ENCODE measurements at places on chromosomes 4 and X.

DNA sequence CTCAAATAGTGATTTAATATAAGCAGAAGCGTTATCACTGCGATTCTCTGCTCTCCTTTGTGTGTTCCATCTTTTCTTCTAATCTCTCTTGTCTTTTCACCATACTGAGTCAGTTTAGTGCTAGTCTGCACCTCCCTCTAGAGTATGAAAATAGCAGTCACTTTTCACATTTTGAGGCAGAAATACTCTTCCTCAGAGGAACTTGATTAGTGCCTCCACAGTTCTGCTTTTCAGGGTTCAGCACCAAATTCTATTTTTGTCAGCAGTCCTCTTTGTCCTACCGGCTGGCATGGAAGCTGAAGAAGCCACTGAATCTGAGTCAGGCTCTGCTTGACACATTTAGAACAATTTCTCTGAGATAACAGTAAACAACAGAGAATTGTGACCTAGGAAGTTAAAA lies 49.7 kb upstream of the ANKRD17 start:
- DNase-seq = no peak

- no peak for DNase-seq
These were observed 950 bp upstream of the TMEM271 start for GRCh38 chr4:576991-577498.

- no peak for DNase-seq
These were observed 49.6 kb downstream of the TAPT1 start for GRCh38 chr4:16176621-16177020.

- DNase-seq = no peak
These were observed 136.3 kb downstream of the TSPAN5 start for GRCh38 chr4:98522062-98522461.

GRCh38 chr4:10226756-10227155 lies 110.2 kb upstream of the WDR1 start:
- no peak for DNase-seq

DNA sequence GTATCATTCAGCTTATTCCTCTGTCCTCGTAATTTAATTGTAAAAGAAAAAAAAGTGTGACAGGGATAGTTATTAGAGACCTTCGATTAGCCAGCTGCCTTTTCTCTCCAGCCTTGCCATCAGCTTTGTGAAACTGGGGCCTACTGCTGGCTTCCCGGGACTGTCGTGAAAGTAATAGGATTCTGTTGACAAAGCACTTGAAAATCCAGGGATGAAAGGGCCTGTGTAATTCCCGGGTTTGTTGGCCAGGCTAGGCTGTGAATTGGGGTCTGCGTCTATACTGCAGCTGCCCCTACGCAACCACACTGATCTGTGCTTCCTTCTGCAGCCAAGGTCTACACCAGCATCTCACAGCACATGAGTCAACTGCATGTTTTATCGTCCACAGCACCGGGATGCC lies 120.4 kb upstream of the SCML1 start:
- DNase-seq = no peak

GRCh38 chrX:69318651-69319340 lies 153.5 kb upstream of the PJA1 start:
- no peak for DNase-seq

- DNase-seq = no peak
These were observed 19.1 kb upstream of the ARX start for GRCh38 chrX:25034889-25035288.

- peak; percentile 20 for DNase-seq
These were observed 806 bp upstream of the CD99L2 start for GRCh38 chrX:150899191-150899757.

DNA sequence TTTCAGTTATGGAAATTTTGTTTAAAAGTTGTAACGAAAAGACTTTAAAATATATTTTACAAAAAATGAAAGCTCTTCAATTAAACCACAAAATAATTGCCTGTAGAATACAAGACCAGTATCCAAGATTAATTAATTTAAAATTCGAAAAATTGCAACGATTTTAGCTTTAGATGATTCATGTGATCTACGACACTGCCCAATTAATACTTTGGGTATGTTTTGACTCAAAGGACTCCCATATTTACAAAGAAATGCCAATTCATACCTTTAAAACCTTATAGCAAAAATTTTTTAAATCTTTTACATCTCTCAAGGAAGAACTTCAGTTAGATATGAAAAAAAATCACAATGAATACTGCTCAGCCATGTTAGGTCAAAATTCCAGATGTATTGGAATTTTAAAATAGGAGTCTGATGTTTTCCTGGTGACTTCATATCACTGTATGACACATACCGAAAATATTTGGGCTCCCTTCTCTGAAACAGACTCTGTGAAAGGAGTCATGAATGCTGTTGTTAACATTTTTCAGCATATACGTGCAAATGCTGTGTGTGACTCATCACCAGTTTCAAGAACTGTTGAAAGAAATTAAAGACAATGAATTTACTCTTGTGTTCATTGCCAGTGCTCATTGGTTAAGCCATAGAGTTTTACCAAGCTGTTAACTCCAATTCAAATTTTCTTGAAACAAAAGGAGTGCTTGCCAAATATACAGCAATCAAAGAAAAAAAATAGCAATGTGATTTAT lies 13.8 kb upstream of the SMS start:
- DNase-seq = no peak

DNA sequence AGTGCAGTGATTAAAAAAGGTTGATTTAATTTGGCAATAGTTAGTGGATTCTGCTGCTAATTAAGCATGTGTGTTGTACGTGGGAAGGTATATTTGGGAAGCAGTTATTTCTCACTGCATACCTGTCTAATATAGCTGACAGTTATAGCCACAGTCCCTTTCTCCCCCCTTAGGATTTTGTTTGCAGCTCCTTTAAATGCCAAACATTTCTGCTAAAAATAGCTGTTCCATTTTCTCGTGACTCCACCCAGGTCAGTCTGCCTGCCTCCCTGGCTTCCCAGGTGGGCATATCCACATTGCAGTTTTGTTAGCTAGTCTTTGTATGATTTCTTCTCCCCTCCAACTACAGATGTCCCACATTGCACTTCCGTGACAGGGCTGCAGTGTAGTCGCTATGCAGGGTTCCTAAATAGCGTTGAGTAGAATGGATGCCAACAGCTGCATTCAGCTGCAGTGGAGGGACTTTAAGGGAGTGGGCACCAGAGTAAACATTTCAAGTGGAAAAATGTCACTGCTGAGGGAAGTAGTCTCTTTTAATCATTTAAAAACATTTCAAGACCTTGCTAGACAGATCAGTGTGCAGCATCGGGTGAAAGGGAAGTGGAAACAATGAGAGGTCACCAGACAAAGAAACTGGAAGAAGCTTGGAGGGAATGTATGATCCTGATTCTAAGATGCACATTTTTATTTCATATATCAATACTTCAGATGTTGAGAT lies 326.3 kb downstream of the RAPGEF2 start:
- no peak for DNase-seq

GRCh38 chr4:629915-630641 lies 4.7 kb downstream of the PDE6B start:
- no peak for DNase-seq

- no peak for DNase-seq
These were observed 22.4 kb downstream of the SH3TC1 start for GRCh38 chr4:8221476-8221875.

GRCh38 chr4:52716364-52717151 lies 34.7 kb downstream of the ERVMER34-1 start:
- no peak for DNase-seq

DNA sequence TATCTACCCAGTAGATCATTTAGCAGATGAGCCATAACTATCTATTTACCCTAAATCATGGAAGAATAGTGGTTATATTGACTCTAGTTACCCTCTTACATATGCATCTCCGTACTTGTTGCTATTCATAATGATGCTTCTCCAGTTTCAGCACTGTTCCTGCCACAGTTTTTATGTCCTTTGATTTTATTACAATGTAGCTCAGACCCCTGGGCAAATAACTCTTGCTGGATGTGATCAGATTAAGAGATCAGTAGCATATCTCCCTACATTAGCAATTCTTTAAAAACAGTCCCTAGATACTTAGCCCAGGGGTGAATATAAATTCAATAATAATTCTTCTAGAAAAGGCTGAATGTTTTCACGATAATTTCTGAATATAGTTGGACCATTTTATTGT lies 696.5 kb downstream of the ADGRL3 start:
- DNase-seq = no peak

DNA sequence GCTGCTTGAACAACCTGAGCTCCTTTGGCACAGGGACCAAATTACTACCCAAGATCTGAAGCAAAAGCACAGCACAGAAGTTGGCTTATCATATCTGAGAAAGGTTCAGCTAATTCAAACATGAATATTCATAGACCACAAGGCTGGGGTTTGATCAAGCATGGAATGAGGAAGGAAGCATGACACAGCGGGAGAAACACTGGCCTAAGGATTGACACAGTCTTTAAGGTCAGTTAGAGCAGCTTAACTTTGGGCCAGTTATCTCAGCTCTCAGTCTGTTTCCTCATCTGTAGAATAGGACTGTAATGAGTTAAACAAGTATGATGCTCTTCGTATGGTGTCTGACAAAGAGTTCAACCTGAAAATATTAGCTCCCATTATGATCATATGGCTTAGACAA lies 88.5 kb upstream of the CBR4 start:
- DNase-seq = no peak

DNA sequence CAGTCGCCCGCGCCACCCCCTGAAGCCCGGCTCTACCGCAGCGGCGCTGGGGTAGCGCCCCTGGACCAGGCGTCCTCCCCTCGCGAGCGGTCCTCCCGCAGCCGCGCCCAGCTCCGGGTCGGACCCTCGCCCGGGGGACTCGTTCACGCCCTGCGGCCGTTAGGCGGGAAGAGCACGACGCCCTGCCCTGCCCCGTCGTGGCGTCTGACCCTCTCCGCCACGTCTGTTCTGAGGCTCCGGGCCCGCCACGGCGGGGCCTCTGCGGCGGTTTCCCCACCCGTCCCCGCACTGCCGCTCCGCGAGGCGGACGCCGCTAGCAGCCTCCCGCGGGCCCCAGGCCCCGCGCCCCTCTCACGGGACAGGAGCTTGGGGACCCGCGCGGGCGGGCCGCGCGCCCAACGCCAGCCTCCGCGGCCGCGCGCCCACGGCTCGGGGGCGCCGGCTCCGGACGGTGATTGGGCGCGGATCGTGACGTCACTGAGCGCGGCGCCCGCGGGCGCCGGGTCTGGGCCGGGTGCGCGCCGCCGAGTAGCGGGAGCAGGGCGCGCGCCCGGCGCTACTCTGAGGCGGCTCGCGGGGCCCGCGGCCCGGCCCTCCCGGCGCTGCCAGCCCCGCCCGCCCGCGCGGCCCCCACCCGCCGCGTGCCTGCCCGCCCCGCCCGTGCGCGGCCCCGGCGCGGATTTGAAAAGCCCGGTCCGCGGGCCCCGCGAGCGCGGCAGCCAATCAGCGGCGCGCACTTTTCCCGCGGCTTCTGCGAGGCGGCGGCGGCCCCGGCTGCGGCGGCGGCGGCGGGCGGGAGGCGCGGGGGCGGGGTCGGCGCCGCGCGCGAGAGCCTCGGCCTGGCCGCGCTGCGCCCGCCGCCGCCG lies at the start of gene NSD2:
Gene NSD2, plus strand, starts transcription at position 816 of the 866 bp plus-strand sequence. CDS start 29,262 bp downstream, outside the sequence.
- peak; percentile 89 for DNase-seq

DNA sequence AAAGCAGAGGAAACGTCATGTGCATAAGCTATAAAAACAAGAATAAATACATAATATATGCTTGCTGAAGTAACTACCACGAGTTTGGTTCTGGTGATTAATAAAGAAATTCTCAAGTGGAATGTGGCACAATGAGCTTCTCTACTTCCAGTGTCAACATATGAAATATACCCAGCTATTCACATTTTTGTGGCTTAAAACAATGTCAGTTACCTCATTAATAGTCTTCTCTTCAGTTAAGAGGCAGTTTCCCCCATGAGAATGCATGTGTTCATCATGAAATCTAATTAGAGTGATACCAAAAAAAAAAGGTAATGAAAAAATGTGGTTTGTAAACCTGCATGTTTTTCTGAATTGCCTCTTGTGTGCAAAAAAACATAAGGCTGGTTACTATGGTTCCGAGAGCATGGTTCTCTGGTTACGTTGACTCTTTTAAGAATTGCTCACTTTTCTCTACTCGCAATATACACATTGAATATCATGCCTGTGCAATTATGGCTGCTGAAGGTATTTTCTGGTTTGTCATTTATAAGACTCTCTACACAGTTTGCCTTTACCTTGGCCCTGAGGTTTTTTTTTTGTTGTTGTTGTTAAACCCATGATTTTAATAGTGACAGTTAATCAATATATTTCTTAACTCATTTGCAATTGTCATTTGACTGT lies 108.2 kb downstream of the PCDH7 start:
- no peak for DNase-seq

DNA sequence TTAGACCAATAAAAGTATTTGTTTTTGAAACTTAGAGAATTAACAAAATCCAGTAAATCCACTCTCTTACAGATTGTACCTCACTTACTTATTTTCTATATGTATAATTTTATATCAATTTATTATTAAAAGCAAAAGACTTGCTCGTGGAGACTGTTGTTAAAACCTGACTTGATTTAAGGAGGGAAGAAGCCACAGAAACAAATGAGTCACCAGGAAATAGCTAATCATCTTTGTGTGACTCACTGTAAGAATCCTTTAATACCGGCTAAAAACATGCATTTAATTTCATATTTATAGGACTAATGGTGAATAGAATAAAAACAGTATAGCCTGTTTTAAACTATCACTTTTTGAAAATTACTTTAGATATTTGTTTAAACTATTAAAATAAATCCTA lies 29.9 kb upstream of the UBE2NL start:
- DNase-seq = no peak

DNA sequence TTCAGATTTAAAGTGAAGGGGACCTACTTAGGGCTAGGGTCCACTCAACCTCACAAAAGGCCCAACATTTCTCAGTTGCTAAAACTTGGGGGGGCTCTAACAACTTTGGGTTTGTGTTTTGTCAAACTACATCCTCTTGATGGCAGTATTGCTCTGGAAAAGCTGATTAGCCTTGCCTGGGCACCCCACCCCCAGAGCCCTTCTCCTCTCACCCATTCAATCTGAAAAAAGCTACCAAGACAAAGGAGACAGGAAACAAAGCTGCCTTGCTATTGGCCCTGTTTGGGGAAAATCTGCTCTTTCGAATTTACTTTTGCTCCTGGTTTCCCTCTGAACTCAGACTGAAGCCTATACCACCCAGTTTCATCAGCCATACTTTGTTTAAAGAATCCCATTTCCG lies 195.2 kb upstream of the STK26 start:
- DNase-seq = peak; percentile 37

GRCh38 chr4:87838890-87839591 lies 6.3 kb downstream of the MEPE start:
- DNase-seq = no peak

- DNase-seq = no peak
These were observed 59.2 kb downstream of the SHROOM3 start for GRCh38 chr4:76494243-76494642.

GRCh38 chrX:123153846-123154335 lies 30.2 kb upstream of the GRIA3 start:
- DNase-seq = no peak

GRCh38 chrX:24333371-24333770 lies 19.5 kb upstream of the SUPT20HL2 start:
- no peak for DNase-seq

GRCh38 chr4:101933855-101934254 lies 143.3 kb downstream of the BANK1 start:
- DNase-seq = no peak

GRCh38 chrX:70030301-70030767 lies 19.4 kb downstream of the AWAT2 start:
- DNase-seq = peak; percentile 33

- DNase-seq = no peak
These were observed 357.2 kb upstream of the GATB start for GRCh38 chr4:152117933-152118507.

Measured in CD4-positive, alpha-beta T cell treated with Interleukin-4 for 4 hours (primary cell).